ENCODE measurements at places on chromosomes 3 and 15. TPM values are rescaled to one million over a fixed set of nuclear protein-coding genes. Genes with fewer than 3 reads are reported as not detected.

HIGD2B gene
- not detected for total RNA-seq

- DNase-seq = no peak
- H3K27ac ChIP-seq = no peak overlapping the region
- H3K4me1 ChIP-seq = no peaks in the 10 kb centered on the region
- no peak overlapping the region for H3K4me3 ChIP-seq
- H3K36me3 ChIP-seq = no peaks in the 10 kb centered on the region
Observed at GRCh38 chr15:64931381-64931780, 19.7 kb downstream of the ANKDD1A start.

- no peaks in the 10 kb centered on the region for H3K27me3 ChIP-seq
- no peak overlapping the region for H3K27ac ChIP-seq
- DNase-seq = no peak
- H3K36me3 ChIP-seq = no peaks in the 10 kb centered on the region
- H3K4me3 ChIP-seq = no peak overlapping the region
- H3K4me1 ChIP-seq = no peaks in the 10 kb centered on the region
Observed at GRCh38 chr15:78822514-78822913, 11.2 kb upstream of the ADAMTS7 start.

GRCh38 chr15:90512276-90512675, 17.4 kb upstream of the CRTC3 start:
- H3K27ac ChIP-seq = no peak overlapping the region
- no peaks in the 10 kb centered on the region for H3K27me3 ChIP-seq
- no peaks in the 10 kb centered on the region for H3K4me1 ChIP-seq

- no peak overlapping the region for H3K27ac ChIP-seq
- H3K36me3 ChIP-seq = no peaks in the 10 kb centered on the region
- no peak for DNase-seq
- no peaks in the 10 kb centered on the region for H3K27me3 ChIP-seq
- H3K4me1 ChIP-seq = no peaks in the 10 kb centered on the region
Observed at GRCh38 chr3:34782871-34783270, 856.5 kb upstream of the ARPP21 start.

All from PC-3 (cell line).